ENCODE measurements at places on chromosomes 3 and 15.

DNA sequence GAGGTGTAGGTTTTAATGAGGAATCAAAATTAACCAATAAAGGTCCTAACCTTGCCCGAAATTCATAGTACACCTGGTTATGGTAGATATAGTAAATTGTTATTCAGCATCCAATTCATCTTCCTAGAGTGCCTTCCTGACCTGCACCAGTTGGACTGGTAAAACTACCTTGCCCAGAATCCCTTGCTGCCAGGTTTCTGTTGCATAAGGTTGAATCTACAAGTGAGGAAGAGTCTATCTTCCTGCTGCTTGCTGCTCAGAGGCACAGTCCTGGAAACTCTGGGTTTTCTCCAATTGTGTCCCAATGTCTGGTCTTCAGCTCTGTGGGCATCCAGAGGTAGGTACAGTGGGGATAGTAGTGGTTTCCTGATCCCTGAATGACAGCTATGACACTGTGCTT, 17.3 kb downstream of the CCDC54 start:
- DNase-seq = no peak

DNA sequence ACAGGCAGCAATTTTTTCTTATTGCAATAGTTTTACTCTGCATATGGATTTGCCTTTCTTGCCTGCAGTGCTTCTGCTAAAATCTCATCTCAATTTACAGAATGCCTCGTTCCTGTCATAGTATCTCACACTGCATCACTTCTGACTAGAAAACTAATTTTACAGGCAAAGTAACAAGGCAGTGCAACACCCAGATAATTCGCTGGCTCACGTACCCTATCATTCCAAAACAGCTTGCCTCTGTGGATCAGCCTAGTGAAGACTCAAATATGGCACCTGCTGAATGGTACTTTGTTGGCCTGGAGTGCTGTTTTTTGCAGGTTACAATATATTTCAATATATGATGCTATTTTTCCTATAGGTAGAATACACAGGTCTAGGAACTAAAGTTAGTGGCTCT, 5.3 kb downstream of the EIF5A2 start:
- DNase-seq = no peak

- DNase-seq = no peak
Measured at GRCh38 chr3:52441091-52441771, 3.7 kb downstream of the SEMA3G start.

DNA sequence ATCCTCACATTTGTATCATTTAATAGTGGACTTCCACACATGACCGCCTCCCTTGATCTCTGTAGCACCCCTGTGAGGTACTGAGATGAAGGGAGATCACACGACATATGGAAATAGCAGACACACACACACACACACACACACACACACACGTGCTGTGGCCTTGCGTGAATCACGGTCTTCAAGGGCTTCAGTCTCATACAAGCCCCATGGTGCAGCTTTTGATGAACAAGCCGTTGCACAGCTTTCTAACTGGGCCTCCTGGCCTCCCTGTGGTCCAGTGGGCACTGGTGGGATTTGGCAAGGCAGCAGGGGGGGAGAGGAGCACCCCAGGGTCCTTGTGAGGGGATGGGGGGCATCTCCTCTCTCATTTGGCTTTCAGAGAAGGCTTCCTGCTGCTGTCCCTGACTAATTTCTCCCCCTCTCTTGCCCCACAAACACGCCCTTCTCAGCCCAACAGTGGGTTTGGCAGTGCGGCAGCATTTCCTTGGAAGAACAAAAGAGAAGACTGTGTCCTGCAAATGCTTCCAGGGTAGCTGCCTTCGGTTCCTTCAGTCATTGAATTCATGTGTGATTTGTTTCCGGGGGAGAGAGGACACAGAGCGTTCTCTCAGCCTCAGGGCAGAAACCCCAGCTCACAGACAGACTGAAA, 98.7 kb downstream of the SMAD6 start:
- DNase-seq = no peak

- no peak for DNase-seq
Measured at GRCh38 chr15:101049282-101049681, 130.1 kb downstream of the LRRK1 start.

DNA sequence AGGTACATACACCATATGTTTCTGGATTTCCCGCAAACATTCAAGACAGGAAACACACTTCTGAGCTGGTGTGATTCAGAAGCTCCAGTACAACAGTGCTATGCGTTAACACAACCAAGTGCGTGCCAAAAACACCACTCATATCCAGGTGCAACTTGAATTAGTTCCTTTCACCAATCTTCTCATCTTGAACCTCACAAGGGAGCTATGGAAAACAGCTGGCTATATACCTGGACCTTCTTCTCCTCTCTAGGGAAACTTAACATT, 31.3 kb downstream of the SUSD5 start:
- no peak for DNase-seq

DNA sequence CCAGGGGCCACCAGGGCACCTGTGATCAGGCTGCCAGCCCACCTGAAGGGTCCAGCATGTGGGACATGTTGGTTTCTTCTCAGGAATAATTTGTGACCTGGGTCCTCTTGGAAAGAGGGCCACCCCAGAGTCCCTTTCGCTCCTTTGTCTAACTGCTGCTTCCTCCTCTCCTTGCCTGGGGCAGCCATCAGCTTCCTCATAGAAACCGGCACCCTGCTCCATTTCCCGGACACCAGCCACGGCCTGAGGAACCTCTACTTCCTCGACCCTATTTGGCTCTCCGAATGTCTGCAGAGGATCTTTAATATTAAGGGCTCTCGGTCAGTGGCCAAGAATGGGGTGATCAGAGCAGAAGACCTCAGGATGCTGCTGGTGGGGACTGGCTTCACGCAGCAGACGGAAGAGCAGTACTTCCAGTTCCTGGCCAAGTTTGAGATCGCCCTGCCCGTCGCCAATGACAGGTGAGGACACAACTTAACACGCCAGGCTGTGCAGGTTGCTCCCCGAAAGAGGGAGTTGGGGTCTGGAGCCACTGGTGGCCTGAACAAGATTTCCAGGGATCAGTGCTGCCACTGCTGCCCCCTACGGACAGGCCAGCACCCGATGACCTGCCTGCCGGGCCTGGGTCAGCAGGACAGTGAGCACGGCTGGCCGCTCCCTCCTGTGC, 109.7 kb downstream of the LRRK1 start:
- no peak for DNase-seq

DNA sequence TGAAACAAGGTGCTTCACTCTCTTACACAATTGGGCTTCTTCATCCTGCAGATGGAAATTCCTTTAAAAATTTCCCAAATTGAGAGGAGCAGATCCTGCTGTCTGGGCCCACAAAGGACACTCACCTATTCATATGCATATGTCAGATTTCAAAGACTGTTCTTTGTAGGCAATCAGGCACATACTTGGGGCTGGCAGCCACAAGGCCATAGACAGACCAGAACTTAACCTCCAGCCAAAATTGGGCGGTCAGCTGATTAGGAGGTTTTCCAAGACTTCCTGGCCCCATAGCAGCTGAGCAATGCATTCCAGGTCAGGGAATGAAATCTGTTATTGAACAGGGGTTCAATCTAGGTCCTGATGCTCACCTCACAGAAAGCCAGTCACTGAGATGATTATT, 15.0 kb upstream of the HPS3 start:
- DNase-seq = no peak

- no peak for DNase-seq
Measured at GRCh38 chr3:61924090-61924735, 362.8 kb downstream of the PTPRG start.

DNA sequence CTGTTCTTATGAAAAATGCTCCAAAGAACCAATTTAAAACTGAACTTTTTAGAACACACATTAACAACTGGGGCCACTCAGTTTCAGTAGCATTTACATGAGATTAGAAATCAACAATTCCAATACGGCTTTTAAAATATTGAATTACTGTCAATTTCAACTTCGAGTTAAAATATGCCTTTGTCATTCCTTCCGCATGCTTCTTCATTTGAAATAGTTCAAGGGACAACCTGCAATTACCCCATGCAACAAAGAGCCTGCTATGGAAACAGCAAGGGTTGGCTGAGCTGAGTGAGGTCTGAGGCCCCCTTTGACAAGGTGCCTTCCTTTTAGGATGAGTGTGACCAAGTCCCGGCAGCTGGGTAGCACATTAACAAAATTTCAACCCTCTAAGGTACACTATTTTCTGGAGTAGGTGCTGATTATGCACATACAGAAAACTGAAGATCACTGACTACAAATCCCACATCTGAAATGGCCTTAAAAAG, 11.6 kb downstream of the PDCD10 start:
- DNase-seq = no peak

- no peak for DNase-seq
Measured at GRCh38 chr3:158713094-158713499, 19.2 kb downstream of the RARRES1 start.
